ENCODE measurements at places on chromosomes 2 and 18. TPM values are rescaled to one million over a fixed set of nuclear protein-coding genes. Genes with fewer than 3 reads are reported as not detected.

- no peaks in the 10 kb centered on the region for H3K4me1 ChIP-seq
- H3K36me3 ChIP-seq: no peaks in the 10 kb centered on the region
- no peak overlapping the region for H3K27ac ChIP-seq
- no peaks in the 10 kb centered on the region for H3K27me3 ChIP-seq
- H3K4me3 ChIP-seq: no peak overlapping the region
- DNase-seq: no peak
Measured at GRCh38 chr2:182933629-182934028, 67.2 kb upstream of the FRZB start.

GRCh38 chr2:196390243-196391148 is 219.1 kb upstream of the STK17B start:
- H3K36me3 ChIP-seq: no peaks in the 10 kb centered on the region
- DNase-seq: no peak
- no peaks in the 10 kb centered on the region for H3K4me1 ChIP-seq
- H3K27me3 ChIP-seq: no peaks in the 10 kb centered on the region

- H3K27me3 ChIP-seq: peaks cover 6% of the 10 kb centered on the region
- DNase-seq: no peak
- no peaks in the 10 kb centered on the region for H3K4me1 ChIP-seq
- no peak overlapping the region for H3K4me3 ChIP-seq
Measured at GRCh38 chr2:164060031-164060430, 324.2 kb upstream of the FIGN start.

FEV gene
- polyA plus RNA-seq: 0.58 TPM

DNA sequence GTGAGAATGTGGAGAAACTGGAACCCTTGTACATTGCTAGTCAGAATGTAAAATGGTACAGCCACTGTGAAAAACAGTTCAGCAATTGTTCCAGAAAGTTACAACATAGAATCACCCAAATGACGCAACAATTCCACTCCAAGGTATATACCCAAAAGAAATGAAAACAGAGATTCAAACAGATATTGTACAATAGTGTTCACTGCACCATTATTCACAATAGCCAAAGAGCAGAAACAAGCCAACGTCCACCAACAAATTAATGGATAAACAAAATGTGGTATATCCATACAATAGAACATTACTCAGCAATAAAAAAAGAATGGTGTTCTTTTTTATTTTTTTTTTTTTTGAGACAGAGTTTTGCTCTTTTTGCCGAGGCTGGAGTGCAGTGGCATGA is 10.9 kb downstream of the CLASP1 start:
- no peak overlapping the region for H3K4me3 ChIP-seq
- no peak for DNase-seq
- H3K27ac ChIP-seq: no peak overlapping the region

- no peaks in the 10 kb centered on the region for H3K27me3 ChIP-seq
- H3K36me3 ChIP-seq: no peaks in the 10 kb centered on the region
- peak; percentile 96 for DNase-seq
- H3K27ac ChIP-seq: peak overlapping the region; percentile 89
- H3K4me3 ChIP-seq: no peak overlapping the region
- peaks cover 49% of the 10 kb centered on the region for H3K4me1 ChIP-seq
Measured at GRCh38 chr2:238864207-238865014, 16.5 kb downstream of the TWIST2 start.

HTR2B gene
- polyA plus RNA-seq: 1.1 TPM

RASGRP3 gene
- 1.7 TPM for polyA plus RNA-seq
